ENCODE measurements at places on chromosomes 4 and X.

DNA sequence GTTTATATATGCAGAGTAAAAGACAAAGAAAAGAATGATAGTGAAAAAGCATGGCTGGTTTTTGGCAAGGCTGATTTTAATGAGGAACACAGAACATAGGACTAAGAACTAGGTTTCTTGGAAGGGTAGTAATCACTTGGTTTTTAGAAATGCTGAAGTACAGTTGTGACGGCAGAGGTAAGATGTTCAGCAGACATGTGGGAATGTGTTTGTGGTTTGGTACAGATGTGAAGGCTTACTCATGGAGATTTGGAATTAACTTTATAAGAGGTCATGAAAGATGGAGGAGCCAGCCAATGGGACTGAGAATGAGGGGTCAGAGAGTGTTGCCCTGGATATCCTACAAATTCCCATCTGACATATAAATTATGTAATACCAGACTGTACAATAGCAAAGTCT is 243.6 kb downstream of the NPFFR2 start:
- no peak for DNase-seq

DNA sequence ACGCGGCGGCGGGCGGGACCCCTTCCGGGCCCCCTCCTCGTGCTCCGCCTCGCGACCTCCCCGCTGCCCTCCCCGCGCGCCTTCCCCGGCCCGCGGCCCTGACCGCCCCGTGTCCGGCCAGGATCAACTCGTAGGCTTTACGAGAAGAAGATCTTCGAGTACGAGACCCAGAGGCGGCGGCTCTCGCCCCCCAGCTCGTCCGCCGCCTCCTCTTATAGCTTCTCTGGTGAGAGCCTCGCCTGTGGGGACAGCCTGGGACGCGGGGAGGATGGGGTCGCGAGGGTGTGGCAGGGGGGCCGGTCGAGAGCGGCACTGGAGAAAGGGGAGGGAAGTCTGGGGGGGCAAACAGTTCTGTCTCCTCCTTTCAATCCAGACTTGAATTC is 465 bp downstream of the EMD start:
- no peak for DNase-seq

GRCh38 chr4:48467891-48468290 is 15.3 kb upstream of the SLC10A4 start:
- no peak for DNase-seq

DNA sequence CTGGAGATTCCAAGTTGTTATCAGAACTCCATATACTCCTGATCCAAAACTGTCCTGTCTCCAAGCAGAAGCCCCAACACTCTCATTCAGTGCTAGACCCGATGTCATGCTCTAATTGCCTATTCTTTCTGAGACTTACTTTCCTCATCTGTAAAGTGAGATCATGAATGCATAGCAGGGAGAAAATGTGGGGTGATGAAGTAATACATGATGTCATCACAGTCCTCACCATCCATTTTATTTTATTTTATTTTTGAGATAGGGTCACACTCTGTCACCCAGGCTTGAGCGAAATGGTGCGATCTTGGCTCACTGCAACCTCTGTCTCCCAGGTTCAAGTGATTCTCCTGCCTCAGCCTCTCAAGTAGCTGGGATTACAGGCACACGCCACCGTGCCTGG is 1554.0 kb upstream of the ADGRL3 start:
- DNase-seq: no peak

DNA sequence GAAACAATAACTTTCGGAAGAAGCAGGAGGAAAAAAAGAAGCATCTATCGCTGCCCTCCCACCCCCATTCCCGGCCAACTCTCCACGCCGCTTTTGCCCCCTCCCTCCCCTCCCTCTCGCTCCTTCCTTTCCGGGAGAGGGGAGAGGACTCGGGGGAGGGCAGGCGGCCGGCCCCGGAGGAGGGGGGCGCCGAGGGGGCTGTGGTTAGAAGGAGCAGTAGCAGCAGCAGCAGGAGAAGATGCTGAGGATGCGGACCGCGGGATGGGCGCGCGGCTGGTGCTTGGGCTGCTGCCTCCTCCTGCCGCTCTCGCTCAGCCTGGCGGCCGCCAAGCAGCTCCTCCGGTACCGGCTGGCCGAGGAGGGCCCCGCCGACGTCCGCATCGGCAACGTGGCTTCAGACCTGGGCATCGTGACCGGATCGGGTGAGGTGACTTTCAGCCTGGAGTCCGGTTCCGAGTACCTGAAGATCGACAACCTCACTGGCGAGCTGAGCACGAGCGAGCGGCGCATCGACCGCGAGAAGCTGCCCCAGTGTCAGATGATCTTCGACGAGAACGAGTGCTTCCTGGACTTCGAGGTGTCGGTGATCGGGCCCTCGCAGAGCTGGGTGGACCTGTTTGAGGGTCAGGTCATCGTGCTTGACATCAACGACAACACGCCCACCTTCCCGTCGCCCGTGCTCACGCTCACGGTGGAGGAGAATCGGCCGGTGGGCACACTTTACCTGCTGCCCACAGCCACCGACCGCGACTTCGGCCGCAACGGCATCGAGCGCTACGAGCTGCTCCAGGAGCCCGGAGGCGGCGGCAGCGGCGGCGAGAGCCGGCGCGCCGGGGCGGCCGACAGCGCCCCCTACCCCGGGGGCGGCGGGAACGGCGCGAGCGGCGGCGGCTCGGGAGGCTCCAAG is 1.3 kb downstream of the PCDH7 start:
- peak; percentile 43 for DNase-seq

GRCh38 chrX:9335251-9335650 is 129.6 kb upstream of the TBL1X start:
- no peak for DNase-seq

GRCh38 chrX:45513042-45513441 is 312.4 kb upstream of the DIPK2B start:
- DNase-seq: no peak

DNA sequence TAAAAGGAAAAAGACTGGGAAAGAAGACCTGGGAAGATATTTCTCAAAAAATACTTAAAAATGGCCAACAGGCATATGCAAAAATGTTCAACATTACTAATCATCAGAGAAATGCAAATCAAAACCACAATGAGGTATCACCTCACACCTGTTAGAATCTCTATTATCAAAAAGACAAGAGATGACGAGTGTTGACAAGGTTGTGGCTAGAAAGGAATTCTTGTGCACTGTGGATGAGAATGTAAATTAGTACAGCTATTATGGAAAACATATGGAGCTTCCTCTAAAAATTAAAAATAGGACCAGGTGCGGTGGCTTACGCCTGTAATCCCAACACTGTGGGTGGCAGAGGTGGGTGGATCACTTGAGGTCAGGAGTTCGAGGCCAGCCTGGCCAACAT is 50.0 kb downstream of the C4orf46 start:
- no peak for DNase-seq

GRCh38 chr4:147815741-147816140 is 83.9 kb downstream of the ARHGAP10 start:
- DNase-seq: no peak
